Stimulated activated CD8-positive, alpha-beta memory T cell treated with anti-CD3 and anti-CD28 coated beads, Interleukin-7, amount 100 ng/mL, for 24 hours (primary cell): ENCODE measurements at places on chromosomes 2 and 18.

DNA sequence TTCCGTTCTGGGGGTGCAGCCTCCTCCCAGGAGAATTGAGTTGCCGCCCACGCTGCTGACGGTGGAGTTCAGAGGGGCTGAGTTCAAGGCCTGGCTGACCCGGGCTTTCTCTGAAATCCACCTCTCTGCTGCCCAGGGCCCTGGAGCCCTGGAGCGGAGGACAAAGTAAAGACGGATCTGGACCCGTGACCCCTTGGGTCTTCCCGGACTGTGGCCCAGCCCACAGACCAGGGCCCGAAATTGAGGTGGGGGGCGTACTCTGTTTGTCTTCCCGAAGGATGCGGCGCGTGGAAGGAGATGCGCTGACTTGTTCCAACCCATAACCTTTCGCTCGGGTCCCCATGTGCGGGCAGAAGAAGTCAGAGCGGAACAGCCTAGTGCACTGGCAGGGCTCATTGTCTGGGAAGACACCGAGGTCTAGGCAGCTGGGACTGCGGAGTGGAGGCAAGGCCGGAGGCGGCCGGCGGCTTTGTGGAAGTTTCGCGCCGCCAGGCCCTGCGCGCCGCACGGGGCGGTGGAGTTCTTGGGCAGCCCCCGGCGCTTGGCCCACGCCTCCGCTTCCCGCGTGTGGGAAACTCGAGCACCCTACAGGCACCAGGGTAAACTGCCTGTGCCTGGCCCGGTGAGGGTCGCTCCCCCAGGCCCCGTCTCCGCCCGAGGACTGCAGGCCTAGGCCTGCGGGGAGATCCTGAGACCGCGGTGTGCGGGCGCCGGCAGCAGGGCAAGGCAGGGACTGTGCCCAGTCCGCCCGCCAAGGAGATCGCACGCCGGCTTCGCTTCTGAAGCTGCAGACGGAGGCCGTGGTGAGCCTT, 9.8 kb downstream of the POU3F3 start:
- no peak for DNase-seq

- no peak for DNase-seq
Measured at GRCh38 chr18:48572402-48573126, 33.7 kb downstream of the CTIF start.

GRCh38 chr2:199740111-199740428, 110.9 kb downstream of the FTCDNL1 start:
- DNase-seq = no peak

GRCh38 chr2:213848631-213849030, 562.2 kb upstream of the VWC2L start:
- no peak for DNase-seq

- DNase-seq = no peak
Measured at GRCh38 chr2:224658780-224659405, 57.3 kb downstream of the CCDC195 start.

DNA sequence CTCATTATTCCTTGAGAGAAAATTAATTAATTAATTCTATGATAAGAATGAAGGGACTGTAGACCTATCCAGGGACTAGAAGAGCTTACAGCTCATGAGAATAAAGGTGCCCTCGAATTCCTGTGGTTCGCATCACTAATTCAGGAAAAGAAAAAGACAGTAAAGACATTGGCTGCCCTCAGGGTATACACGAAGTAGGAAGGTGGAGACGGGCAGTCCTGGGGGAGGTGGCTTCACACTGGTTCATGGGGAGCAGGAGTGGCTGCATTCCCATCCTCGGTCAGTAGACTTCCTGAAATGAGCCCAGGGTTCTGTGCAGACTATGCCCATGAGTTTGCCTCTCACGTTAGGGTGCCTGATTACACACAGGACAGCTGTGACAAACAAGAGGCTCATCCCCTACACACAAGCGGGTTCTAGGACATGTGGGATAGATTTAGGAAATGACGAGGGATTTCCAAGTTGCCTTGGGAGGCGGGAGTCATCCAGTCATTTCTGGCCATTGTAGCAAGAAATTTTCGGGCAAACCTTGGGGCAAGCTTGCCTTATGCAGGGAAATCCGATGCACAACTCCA, 282.2 kb downstream of the CYP26B1 start:
- no peak for DNase-seq

DNA sequence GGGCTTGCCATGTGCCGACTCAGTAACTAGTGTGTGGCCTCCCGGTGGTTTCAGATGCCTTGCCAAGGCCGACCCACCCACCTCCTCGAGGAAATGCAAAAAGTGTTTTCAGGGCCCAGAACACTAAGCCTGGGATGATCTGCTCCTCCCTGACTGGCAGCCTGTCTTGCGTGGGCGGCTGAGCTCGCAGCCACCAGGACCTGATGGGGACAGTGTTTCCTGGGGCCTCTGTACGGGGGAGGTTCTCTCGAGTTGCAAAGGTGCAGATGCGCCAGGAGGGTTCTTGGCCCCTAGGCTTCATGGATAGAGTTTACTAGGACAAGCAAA, 85.2 kb downstream of the GLI2 start:
- DNase-seq = no peak

DNA sequence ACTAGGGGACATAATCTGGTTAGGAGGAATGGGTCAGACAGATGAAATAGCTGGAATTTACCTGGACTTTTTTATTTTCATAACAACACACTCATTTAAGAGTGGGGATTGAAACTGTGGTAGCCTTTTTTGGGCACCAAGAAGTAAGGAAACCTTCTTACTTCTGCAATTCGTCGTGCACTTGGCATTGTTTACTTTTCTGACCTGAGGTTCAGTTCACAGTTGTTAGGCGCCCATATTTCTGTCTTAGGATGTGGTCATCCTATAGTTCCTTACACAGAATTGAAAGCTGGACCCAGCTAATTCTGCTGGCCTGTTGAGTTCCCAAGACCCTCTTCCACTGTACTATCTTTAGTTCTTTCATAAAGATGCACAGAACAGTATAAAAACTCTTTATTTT, 72.9 kb downstream of the TMX3 start:
- no peak for DNase-seq

DNA sequence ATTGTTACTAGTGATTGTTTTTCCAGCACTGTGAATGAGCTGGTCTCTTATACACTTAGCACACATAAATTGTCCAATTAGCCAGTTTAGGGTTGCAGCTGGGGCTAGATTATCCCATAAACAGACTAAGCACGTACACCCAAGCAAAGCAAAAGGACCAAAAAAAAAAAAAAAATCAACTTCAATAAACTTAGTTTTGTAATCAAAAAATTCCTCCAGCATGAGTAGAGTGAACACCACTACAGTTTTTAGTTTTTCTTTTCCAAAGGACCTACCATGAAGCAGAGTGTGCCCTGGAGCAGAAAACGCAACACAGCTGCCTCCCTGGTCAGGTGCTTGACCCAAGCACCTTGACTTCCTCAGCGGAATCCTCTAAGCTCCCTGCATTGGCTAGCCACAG, 249.4 kb upstream of the SLC14A2 start:
- no peak for DNase-seq

- no peak for DNase-seq
Measured at GRCh38 chr2:125398738-125399524, 1257.0 kb upstream of the GYPC start.

DNA sequence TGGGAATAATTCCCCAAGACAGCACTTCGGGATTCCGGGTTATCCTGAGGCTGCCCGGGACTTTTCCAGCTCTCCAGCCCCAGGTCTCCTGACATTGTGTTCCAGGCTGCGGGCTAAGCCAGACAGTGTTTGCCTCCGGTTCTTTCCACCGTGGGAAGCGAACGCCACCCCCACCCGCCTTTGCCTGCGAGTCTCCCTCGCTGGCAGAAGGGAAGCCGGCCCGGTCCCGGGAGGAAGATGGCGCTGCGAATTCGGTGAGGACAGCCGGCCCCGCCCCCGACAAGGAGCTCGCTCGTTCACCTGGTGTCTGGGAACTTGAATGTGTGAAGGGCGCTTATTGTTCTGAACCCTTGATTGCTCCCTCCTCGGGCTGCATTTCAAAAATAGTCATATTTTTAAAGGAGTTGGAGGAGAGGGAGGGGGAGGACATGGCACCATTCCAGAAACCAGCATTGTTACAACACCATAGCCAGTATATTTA, 2.9 kb downstream of the LRATD1 start:
- no peak for DNase-seq

- no peak for DNase-seq
Measured at GRCh38 chr2:45813003-45813941, 161.8 kb downstream of the PRKCE start.

DNA sequence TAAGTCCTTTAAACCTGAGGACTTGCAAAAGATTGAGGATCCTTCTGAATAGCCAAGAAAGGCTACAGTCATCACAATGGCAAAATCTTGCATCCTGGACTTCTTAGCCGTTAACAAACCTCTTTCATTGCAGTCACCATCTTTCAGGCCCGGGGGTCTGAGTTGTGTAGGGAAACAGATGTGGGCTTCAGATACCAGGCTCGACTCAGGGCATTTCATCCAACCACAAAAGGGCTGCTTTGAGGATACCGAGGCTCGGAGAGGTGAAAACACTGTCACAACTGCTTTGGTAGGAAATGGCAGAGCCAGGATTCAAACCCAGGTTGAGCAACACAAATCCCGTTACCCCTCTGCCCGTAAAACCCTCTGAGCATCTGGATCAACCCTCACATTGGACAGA, 147.4 kb downstream of the TFCP2L1 start:
- DNase-seq = no peak

DNA sequence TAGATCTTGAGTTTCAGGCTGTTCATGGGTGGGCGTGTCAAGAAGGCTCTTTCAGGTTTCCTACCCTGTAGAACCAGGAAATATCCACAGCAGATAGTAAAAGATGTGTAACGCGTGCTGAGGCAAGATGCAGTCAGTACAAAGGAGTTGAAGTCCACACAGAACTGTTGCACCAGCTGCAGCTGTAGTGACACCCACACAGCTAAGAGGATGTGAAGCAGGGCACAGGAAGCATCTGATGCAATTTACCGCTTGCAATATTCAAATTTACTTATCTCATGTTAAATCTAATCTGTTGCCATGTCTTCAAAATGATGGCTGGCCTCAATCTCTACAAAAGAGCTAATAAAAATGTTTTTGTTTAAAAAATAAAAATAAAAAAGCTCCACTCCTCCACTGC, 132.8 kb downstream of the ARHGAP15 start:
- DNase-seq = no peak

DNA sequence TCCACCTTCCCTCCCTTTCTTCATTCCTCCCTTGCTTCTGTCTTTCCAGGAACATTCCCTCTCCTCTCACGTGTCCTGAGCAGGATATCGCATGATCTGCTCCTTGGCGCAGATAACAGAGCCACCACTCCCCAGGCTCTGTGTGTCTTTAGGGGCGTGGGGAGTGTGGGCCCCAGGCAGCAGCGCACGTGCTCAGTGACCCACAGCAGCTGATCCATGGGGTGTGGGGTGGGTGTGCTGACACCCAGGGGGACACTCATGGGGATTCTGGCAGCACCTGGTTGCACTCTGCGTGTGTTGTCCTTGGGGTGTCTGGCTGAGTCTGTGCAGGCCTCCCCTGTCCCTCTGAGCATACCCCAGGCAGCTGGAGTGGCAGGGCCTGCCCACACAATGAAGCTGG, 9.9 kb upstream of the FOSL2 start:
- DNase-seq = no peak

GRCh38 chr2:9315280-9315847, 108.0 kb downstream of the ITGB1BP1 start:
- DNase-seq = no peak

DNA sequence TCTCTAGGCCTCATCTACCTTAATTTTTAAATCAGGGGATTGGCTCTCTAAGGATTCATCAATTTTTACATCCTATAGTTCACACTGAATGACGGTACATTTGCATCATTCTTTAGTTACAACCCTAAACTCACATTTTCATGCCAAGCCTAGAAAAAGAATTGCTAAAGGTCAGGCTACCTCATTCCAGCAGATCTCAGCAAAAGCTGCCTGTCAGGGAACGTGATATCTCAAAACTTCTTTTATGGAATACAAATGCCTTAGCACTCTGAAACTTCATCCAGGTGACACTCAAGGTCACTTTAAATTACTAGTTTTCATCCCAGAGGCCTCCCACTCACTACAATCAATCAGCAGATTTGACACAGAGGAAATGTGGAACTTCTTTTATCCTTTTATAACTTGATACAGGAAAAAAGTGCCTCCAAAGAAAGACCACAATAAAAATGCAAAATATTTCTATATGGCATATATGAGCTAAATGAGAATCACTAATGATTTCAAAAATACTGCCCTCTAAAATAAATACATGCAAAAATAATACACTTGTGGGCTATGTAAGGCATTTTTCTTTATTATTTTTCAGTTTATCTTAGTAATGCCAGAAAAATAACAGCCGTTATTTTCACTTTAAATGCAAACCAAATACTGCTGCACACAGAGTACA, 91.5 kb downstream of the ARHGEF33 start:
- no peak for DNase-seq

- DNase-seq = no peak
Measured at GRCh38 chr2:143762176-143762928, 633.1 kb downstream of the ARHGAP15 start.

DNA sequence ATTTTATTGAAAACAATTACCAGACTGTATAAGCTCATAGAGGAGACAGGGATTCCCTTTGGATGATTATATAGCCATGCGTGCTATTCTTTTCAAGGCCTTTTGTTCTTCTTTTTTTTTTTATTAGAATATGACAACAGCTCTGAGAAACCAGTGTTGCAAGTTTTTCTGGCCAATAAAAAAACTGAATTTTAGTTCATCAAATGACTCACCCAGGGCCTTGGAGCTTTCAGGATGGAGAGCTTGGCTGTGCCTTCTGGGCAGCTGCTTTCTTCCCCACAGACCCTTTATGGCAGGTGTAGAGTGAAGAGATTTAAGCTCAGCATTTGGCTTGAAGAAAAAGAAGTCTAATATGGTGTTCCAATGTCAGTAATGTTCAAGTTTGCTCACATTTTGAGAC, 497.9 kb upstream of the FANCL start:
- DNase-seq = no peak

DNA sequence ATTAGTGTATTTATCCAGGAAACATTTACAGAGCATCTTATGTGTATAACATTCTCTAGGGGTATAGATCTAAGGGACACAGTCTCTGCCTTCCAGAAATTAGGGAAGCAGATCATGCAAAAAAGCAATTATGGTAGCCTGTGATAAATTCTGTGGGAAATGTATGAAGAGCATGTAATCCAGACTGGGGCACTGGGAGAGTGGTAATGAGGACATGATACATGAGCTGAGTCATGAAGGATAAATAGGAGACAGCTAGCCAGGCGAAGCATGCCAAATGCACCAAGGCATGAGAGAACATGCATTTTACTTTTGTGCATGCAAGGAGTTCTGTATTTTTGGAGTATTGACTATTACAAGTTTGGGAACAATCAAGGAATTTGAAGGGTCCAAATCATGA, 8.9 kb upstream of the RPRM start:
- no peak for DNase-seq
